Forelimb muscle (tissue), 1 donor: ENCODE measurements at places on chromosomes 13 and 19. TPM values are rescaled to one million over a fixed set of nuclear protein-coding genes. Genes with fewer than 3 reads are reported as not detected.

SYDE1 gene
- 12.7 TPM for polyA plus RNA-seq

TTC9B gene
- 0.10 TPM for polyA plus RNA-seq

ZGLP1 gene
- 3.4 TPM for polyA plus RNA-seq

C19orf73 gene
- 0.33 TPM for polyA plus RNA-seq

FAM124A gene
- 1.6 TPM for polyA plus RNA-seq

HNRNPUL1 gene
- 145 TPM for polyA plus RNA-seq

FTL gene
- polyA plus RNA-seq: 520 TPM

C19orf38 gene
- polyA plus RNA-seq: 3.0 TPM

LENG1 gene
- 8.1 TPM for polyA plus RNA-seq

FFAR2 gene
- 0.09 TPM for polyA plus RNA-seq

LRRC4B gene
- polyA plus RNA-seq: 8.5 TPM

UPK1A gene
- not detected for polyA plus RNA-seq

WDR62 gene
- 2.5 TPM for polyA plus RNA-seq

MEDAG gene
- polyA plus RNA-seq: 8.4 TPM

RYR1 gene
- 572 TPM for polyA plus RNA-seq

CPT1C gene
- polyA plus RNA-seq: 8.2 TPM

ZNF850 gene
- polyA plus RNA-seq: 1.1 TPM

C19orf18 gene
- polyA plus RNA-seq: 1.5 TPM

VSTM1 gene
- polyA plus RNA-seq: 0.19 TPM

HIPK4 gene
- polyA plus RNA-seq: 2.5 TPM

ANGPTL8 gene
- polyA plus RNA-seq: 0.87 TPM

LILRB1 gene
- 1.1 TPM for polyA plus RNA-seq

TRPM4 gene
- polyA plus RNA-seq: 32.7 TPM

PLVAP gene
- 40.7 TPM for polyA plus RNA-seq

CRX gene
- 0.05 TPM for polyA plus RNA-seq

KIR3DL2 gene
- not detected for polyA plus RNA-seq

IZUMO4 gene
- polyA plus RNA-seq: 1.1 TPM

CEACAM6 gene
- polyA plus RNA-seq: 0.23 TPM

SOHLH2 gene
- polyA plus RNA-seq: 2.5 TPM

TMEM238 gene
- polyA plus RNA-seq: 0.23 TPM

SIGLEC14 gene
- polyA plus RNA-seq: 0.94 TPM

SLC25A41 gene
- 0.23 TPM for polyA plus RNA-seq

NKG7 gene
- polyA plus RNA-seq: 3.0 TPM

CGB1 gene
- polyA plus RNA-seq: not detected

NCR1 gene
- 0.53 TPM for polyA plus RNA-seq

TNFSF9 gene
- 0.92 TPM for polyA plus RNA-seq

KCTD12 gene
- polyA plus RNA-seq: 155 TPM

GJB6 gene
- polyA plus RNA-seq: not detected

CDC42EP5 gene
- polyA plus RNA-seq: 29.2 TPM

PROZ gene
- not detected for polyA plus RNA-seq

GRIK5 gene
- 2.5 TPM for polyA plus RNA-seq

SLC17A7 gene
- polyA plus RNA-seq: 1.2 TPM

CHAMP1 gene
- 12.2 TPM for polyA plus RNA-seq

SHC2 gene
- 32.9 TPM for polyA plus RNA-seq

QPCTL gene
- polyA plus RNA-seq: 4.4 TPM

FPR3 gene
- 0.16 TPM for polyA plus RNA-seq

CGB8 gene
- not detected for polyA plus RNA-seq

LIN37 gene
- 8.6 TPM for polyA plus RNA-seq

CALR3 gene
- polyA plus RNA-seq: not detected

MRPL54 gene
- polyA plus RNA-seq: 26.0 TPM

OR7C1 gene
- 0.11 TPM for polyA plus RNA-seq
